ENCODE measurements at places on chromosomes 1 and 21. TPM values are rescaled to one million over a fixed set of nuclear protein-coding genes. Genes with fewer than 3 reads are reported as not detected.

The FAM151A gene
- not detected for total RNA-seq

DNA sequence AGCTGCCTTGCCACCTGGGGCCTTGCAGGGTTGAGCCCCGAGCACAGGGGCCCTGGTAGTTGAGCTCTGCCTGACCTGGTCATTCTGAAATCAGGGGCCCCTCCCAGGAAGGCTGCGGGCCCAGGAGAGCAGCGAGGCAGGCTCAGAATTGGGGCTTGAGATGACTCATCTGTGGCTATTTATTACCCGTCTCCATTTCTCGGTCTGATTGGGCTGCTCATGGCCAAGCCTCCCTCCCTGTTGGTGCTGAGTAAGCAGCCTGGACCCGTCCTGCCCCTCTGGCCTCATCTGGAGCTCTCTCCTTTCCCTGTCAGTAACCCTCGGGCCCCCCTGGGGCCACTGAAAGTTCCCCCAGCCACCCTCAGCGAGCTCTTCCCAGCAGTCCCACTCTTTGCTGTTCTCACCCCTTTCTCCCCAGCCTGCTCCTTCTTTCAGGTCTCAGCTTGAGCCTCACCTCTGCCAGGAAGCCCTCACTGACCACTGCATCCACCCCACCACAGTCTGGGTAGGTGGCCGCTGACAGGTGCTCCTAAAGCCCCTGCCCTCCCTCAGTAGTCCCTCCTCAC is 11.0 kb upstream of the TNFRSF8 start:
- DNase-seq: peak; percentile 80
- H3K27me3 ChIP-seq: no peaks in the 10 kb centered on the region
- no peak overlapping the region for H3K4me3 ChIP-seq
- no peak overlapping the region for H3K27ac ChIP-seq

GRCh38 chr21:45541221-45542039 is 810 bp downstream of the SLC19A1 start:
- DNase-seq: peak; percentile 54

- H3K4me1 ChIP-seq: no peaks in the 10 kb centered on the region
- H3K4me3 ChIP-seq: no peak overlapping the region
- no peak overlapping the region for H3K27ac ChIP-seq
- DNase-seq: no peak
- H3K27me3 ChIP-seq: no peaks in the 10 kb centered on the region
- H3K36me3 ChIP-seq: peaks cover 64% of the 10 kb centered on the region
Measured at GRCh38 chr1:11985851-11986250, 5.6 kb downstream of the MFN2 start.

DNA sequence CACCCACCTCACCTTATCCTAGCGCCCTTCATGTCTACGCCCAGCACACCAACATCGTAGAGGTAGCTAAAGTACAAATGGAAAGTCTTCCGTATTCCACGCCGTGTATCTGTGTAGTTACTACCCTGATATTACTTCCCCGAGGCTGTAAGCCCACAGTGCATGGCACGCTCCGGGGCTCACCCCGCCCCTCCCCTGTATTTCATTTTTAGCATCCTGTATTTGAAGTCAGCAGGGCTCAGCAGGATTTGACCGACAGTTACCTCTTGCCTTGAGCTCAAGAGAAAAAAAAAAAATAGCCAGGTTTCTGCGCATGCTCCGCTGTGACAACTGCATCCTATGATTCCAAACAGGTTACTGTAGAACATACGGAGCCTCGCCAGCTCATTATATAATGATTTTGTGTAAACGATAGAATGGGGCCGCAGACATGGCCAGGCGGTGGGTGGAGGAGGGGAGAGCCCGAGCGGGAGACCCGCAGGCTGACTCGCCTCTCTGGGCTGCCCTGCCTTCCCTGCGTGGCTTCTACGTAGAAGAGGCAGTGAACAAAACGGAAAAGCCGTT is 1.3 kb downstream of the ABCG1 start:
- H3K4me3 ChIP-seq: peak overlapping the region; percentile 82
- H3K27ac ChIP-seq: no peak overlapping the region
- H3K27me3 ChIP-seq: peaks cover 78% of the 10 kb centered on the region
- H3K4me1 ChIP-seq: peaks cover 5% of the 10 kb centered on the region
- no peaks in the 10 kb centered on the region for H3K36me3 ChIP-seq
- DNase-seq: peak; percentile 84

GRCh38 chr1:91697861-91698260 is 188.1 kb downstream of the TGFBR3 start:
- no peaks in the 10 kb centered on the region for H3K36me3 ChIP-seq
- peaks cover 2% of the 10 kb centered on the region for H3K4me1 ChIP-seq
- no peaks in the 10 kb centered on the region for H3K27me3 ChIP-seq
- no peak for DNase-seq
- no peak overlapping the region for H3K4me3 ChIP-seq

DNA sequence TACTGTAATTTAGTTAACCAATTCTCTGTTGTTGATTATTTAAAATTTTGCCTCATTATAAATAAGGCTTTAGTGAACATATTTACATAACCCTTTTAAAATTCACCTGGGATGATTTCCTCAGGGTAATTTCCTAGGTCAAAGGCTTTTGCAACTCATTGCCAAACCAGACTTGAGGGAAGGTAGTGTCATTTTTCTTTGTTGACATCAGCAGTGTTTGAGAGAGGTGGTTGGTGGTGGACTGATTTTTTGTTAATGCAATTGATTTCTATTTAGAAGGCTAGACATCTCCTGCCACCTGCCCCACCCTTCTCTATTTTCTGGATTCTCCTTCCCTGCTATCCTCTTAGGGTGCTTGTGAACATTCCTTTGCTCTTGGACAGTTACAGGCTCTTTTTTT is 116.8 kb downstream of the HHAT start:
- no peaks in the 10 kb centered on the region for H3K36me3 ChIP-seq
- no peaks in the 10 kb centered on the region for H3K4me1 ChIP-seq
- H3K4me3 ChIP-seq: no peak overlapping the region
- no peak for DNase-seq
- H3K27me3 ChIP-seq: peaks cover 8% of the 10 kb centered on the region

DNA sequence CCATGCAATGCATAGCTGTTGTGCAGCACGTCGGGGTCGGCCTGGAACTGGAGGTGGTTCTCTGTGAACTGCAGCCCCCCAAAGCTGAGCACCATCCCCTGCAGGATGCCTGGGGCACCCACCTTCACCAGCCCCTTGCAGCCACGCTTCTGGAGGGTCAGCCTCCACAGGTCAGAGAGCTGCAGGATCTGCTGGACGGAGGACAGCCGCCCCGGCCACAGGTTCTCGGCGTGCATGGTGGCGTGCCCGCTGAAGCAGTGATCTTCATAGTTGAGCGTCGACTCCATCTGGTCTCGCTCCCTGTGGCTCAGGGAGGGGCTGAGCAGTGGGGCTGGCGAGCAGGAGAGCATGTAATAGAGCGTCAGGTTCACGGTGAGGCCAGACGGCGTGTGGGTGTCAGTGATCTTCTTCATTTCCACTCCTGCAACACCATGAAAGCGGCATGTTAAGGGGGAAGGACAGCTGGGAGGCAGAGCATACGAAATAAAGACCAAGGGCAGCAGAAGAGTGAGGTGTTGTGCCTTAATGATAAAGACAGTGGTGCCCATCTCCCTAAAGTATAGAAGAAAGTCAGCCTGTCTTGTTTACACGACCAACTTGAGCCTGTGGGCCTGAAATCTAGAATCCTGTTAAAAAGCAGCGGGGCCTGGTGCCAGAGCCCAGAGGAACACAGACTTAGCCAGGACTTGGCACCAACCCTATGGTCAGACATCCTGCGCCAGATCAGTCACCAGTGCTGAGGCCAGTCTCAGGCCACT is 3.0 kb downstream of the KIAA2013 start:
- no peaks in the 10 kb centered on the region for H3K4me1 ChIP-seq
- no peaks in the 10 kb centered on the region for H3K27me3 ChIP-seq
- no peak overlapping the region for H3K27ac ChIP-seq
- peaks cover 24% of the 10 kb centered on the region for H3K36me3 ChIP-seq

DNA sequence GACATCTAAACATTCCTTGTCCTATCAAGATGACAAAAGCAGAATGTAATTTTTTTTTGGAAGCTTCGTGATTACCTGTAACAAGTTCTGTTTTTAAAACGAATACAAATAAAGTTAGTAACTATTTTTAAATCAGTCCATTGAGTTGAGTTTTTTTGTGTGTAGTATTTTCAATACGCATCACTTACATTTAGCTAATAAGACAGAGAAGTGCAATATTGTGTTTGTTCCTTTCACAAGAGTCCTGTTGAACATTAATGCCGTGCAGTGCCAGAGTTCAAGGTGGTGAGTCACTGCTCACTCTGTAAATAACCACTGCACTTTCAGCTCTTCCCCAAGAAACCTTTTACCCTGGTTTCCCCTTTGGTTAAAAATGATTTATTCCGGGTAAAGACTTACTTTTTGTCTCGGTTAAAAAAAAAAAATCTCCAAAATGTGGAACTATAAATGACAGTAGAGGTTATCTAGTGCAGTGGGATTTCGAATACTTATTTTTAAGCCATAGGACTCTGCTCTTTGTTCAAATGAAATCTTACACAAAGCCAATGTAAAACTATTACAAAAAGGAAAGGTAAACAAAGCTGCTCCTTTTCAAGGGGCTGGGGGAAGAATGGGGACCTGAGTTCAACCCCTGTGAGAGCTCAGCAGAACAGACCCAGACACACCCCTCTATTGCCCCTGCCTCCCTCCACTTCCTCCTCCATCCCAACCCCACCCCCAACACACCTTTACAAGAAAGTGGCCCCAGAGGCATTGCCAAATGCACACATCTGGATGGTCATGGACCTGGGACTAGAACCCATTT is 14.8 kb upstream of the NCMAP start:
- H3K4me1 ChIP-seq: no peaks in the 10 kb centered on the region
- no peak for DNase-seq
- H3K36me3 ChIP-seq: peaks cover 24% of the 10 kb centered on the region
- no peaks in the 10 kb centered on the region for H3K27me3 ChIP-seq
- no peak overlapping the region for H3K4me3 ChIP-seq

The OLFML2B gene
- total RNA-seq: 1.6 TPM

DNA sequence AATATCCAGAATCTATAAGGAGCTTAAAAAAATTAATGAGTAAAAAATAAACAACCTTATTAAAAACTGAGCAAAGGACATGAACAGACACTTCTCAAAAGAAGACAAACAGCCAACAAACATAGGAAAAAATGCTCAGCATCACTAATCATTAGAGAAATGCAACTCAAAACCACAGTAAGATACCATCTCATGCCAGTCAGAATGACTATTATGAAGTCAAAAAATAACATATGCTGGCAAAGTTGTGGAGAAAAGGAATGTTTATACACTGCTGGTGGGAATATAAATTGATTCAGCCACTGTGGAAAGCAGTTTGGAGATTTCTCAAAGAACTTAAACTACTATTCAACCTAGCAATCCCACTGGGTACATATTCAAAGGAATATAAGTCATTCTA is 25.3 kb downstream of the PIGK start:
- DNase-seq: no peak
- no peaks in the 10 kb centered on the region for H3K4me1 ChIP-seq
- no peak overlapping the region for H3K27ac ChIP-seq
- H3K36me3 ChIP-seq: no peaks in the 10 kb centered on the region

The KRTAP19-7 gene
- not detected for total RNA-seq

The STUM gene
- 0.04 TPM for total RNA-seq

DNA sequence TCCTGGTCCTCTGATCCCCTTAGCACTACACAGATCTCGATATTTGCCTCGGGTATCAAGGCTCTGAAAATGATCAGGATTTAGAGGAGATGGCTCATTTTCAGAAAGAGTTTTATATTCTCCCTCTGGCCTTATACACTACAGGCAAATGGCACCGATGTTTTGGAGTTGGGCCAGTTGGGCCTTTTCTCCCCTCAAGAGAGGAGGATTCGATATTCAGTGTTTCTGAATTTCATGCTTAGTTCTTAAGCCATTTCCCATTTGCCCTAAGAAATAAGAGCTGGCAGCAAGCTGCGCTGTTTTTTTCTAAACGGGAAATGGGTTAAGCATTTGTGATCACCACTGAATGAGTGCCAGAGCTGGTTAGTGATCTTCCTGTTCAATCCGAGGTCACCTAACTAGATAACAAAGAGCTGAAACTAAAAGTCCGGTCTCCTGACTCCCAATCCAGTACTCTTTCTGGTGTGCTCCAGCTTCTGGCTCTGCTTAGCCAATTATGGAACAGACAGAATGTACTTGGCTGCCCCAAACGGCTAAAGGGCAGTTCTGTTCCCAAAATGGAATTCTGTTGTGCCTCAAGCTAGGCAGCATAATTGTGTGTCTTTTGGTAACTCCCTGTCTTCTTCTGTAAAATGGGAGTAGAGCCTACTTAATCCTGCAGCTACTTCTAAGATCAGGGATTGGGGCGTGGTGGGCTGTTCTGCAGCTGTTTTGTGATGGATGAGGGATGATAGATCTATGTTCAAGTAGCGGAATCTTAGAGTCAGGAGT is 1.2 kb upstream of the CPT2 start:
- no peaks in the 10 kb centered on the region for H3K36me3 ChIP-seq
- no peak for DNase-seq
- H3K4me3 ChIP-seq: no peak overlapping the region
- H3K4me1 ChIP-seq: no peaks in the 10 kb centered on the region

DNA sequence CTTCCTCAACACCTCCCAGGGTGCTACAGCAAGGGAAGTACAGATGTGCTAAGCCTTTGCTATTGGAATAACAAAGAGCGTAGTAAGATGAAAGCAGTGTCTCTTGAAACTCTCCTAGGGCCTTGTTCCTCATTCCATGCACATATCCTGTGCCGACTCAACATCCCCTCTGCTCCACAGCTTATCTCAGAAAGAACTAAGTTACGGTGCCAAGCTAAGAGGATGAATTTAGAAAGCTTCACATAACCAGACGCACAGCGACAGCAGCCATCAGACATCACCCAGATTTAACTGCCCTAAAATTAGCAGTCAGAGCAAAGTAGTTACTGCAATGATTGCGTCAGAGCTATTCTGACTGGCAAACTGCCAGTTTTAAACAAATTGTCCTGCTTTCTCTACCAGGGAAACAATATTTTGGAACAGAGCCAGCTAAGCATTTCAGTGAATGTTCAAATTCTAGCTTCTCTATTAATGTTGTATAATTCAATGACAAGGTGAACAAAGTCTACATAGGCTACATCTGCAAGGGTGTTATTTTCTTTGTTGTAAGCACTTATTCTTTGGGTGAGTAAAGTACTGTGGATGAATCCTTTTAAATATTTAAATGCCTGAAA is 9.5 kb downstream of the SIPA1L2 start:
- peaks cover 8% of the 10 kb centered on the region for H3K4me1 ChIP-seq
- peaks cover 28% of the 10 kb centered on the region for H3K36me3 ChIP-seq
- H3K27me3 ChIP-seq: no peaks in the 10 kb centered on the region
- H3K4me3 ChIP-seq: no peak overlapping the region
- peak; percentile 68 for DNase-seq

- no peaks in the 10 kb centered on the region for H3K4me1 ChIP-seq
- no peaks in the 10 kb centered on the region for H3K27me3 ChIP-seq
- H3K36me3 ChIP-seq: no peaks in the 10 kb centered on the region
- H3K27ac ChIP-seq: no peak overlapping the region
- no peak overlapping the region for H3K4me3 ChIP-seq
- no peak for DNase-seq
Measured at GRCh38 chr1:2986549-2987305, 34.5 kb upstream of the ACTRT2 start.
